Stimulated activated CD4-positive, alpha-beta T cell treated with anti-CD3 and anti-CD28 coated beads, TNF-alpha, amount 100 ng/mL, for 4 hours (primary cell): ENCODE measurements at places on chromosomes 11 and 22.

GRCh38 chr22:45680932-45681700 is 9.5 kb downstream of the ATXN10 start:
- DNase-seq: no peak

DNA sequence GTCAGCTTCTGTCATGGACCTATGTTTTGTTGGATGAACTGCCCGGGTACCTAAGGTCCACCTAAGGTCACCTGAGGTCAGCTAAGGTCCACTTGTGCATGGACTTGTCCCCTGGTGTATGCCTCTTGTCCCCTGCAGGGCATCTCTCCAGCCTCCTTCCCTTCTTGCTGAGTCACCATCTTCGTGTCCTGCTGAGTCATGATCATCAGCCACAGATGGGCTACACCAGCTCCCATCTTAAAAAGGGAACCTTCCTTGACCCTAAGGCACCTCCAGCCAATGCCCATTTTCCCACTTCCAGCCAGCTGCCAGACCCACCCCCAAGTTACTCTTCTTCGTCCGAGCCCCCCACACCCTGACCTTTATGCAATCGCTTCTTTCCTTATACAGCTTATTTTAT is 544.9 kb downstream of the TBC1D22A start:
- no peak for DNase-seq

GRCh38 chr22:43127166-43127908 is 15.9 kb downstream of the MCAT start:
- no peak for DNase-seq

DNA sequence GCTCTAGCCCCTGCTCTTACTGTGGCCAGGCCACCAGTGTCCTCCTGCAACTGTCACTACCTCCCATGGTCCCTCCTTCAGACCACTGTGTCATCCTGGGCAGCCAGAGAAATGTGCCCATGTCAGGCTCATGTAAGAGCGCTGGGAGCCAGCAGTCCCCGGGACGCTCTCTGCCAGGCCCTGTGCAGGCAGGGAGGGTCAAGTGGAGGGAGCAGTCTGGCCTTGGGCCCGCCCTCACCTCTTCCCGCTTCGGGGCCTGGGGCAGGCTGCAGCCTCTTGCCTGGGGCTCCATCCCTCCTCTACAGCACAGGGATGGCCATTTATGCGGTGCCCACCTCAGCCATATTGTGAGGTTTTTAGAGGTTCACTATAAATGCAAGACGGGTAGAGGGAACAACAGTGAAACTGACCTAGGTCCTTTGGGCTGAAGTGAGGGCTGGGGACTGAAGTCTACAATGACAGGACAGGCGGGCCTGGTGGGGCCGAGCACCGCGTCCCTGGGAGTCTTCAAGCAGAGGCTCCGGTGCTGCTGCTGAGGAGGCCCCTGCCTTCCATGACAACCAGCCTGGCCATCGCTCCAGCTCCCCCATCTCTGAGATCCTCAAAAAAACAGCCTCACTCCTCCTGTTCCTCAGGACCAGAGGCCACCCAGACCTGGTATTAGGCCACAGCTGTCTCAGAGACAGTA is 54.9 kb upstream of the TTLL12 start:
- no peak for DNase-seq
